ENCODE measurements at places on chromosomes 2 and 18.

DNA sequence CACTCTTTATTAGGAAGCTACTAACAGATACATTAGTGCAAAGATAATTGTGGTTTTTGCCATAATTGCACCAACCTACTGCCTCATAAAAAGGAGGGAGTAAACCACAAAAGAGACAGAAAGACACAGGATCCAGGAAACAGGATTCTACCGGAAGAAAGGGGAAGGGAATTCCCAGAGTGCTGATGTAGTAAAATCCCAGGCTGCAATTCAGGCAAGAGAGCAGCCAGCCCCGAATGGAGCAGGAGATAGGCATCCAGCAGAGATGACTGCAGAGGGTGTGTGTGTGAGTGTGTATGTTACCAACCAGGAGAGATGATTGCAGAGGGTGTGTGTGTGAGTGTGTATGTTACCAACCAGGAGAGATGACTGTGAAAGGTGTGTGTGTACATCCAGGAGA, 84.4 kb downstream of the KCNS3 start:
- DNase-seq: no peak

DNA sequence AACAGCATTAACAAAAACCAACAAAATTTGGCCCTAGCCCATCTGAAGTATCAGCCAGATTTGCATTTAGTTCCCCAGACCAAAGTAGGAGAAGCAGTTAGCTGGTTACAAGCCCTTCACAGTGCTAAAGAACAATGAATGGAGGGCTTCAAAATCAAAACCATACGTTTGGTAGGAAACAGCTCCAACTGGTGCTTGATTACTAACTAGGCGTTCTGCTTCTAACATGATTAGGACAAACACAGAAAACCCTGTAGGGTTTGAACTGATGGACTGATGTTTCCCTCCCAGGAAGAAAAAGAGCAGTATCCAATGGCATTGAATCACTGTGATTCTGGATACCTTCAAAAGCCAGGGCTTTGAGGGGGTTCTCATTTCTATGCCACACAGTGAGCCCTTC, 20.5 kb upstream of the STAT4 start:
- DNase-seq: no peak

GRCh38 chr18:31647127-31647753, 37.1 kb downstream of the B4GALT6 start:
- no peak for DNase-seq

GRCh38 chr2:136375017-136375901, 257.3 kb upstream of the CXCR4 start:
- DNase-seq: no peak

DNA sequence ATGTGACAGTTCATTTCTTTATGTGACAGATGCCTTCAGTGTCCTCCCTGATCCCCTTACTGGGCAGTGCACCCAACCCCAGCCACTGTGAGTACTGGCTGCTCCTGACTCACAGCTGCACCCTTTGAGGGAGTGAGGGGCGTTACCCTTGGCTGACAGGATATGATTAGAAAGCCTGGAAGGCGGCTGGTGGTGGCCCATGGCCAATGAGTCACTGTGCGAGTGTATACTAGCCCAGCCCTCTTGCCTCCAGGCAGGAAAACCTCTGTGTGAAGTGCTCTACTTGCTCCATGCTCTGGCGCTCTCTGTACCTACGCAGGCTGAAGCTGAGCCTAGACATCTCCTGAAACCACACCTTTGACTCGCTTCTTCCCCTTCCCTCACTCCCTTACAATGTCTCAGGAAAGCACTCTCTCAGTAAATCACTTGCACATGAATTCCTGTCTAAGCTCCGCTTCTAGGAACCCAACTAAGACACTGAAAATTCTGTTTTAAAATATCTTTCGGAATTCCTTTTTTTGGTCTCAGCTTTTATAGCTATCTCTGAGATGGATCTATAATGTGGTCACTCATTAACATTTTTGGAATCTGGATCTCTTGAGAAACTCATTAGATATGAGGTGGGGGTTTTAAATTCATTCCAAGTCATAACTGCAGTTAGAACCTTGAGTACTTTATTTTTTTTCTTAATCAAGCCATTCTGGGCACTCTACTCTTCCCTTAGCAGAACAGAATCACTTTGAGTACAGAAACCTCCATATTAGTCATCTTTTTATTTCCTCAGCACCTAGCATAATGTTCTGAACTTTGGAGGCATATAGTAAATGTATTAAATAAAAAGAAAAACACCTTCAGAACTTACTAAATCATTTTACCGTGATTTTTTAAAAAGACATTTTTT, 25.3 kb upstream of the STAM2 start:
- DNase-seq: no peak

DNA sequence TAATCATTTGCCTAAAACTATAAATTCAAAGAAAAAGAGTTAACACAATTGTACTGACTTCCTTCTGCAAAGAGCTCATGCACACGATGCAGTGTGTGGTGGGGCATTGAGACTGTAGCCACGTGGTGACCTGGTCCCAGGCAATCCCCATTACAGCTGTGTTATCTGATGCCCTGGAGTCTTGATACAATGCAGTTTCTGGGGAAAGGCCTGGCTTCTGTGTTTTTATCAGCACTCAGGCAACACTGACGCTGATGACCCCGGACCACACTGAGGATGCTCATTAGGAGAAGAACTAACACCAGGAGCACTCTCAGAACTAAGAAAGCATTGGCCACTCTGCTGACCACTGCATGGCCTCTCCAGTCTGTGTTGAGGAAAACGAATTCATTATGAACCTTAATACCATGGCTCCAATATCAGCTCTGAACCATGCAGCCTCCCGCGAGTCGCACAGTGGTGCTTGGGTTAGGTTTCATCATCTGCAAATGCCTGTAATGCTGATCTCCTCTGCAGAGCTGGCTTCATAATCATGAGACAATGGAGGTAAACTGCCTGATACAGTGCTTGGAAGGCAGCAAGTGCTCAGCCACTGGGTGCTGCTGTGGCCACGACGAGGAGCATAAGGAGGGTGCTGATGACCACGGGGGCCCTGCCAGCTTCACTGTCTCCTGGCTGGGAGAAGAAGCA, 218.5 kb downstream of the MYT1L start:
- DNase-seq: no peak

- DNase-seq: no peak
Observed at GRCh38 chr2:232432598-232433184, 23.3 kb upstream of the ALPI start.

GRCh38 chr2:219772103-219772635, 144.7 kb downstream of the SLC4A3 start:
- no peak for DNase-seq

DNA sequence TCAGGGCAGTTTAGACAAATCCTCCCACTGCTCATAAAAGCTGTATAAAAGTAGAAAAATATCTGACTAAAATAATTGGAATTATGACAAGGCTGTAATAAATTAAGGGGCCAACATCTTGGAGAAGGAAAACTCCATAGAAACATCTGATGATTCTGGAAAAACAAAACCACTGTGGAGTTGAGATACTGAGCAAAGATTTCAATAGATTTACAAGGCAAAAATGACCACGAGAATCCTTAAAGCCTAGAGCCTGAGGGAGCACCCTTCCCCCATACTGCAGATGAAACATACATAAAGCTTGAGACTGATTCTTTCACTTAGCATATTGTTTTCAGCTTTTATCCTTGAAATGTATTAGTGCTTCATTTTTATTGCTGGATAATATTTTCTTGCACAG, 286.4 kb upstream of the MMADHC start:
- no peak for DNase-seq

GRCh38 chr2:182245963-182246362, 180.9 kb downstream of the PDE1A start:
- no peak for DNase-seq

GRCh38 chr2:60882971-60883753, 1.8 kb downstream of the REL start:
- DNase-seq: no peak

GRCh38 chr2:220452561-220452960, 825.1 kb downstream of the SLC4A3 start:
- DNase-seq: no peak

GRCh38 chr2:42096869-42097591, 49.2 kb downstream of the PKDCC start:
- DNase-seq: no peak

- no peak for DNase-seq
Observed at GRCh38 chr18:3457261-3457724, 7.3 kb downstream of the TGIF1 start.

GRCh38 chr2:66579186-66580126, 144.5 kb downstream of the MEIS1 start:
- no peak for DNase-seq

DNA sequence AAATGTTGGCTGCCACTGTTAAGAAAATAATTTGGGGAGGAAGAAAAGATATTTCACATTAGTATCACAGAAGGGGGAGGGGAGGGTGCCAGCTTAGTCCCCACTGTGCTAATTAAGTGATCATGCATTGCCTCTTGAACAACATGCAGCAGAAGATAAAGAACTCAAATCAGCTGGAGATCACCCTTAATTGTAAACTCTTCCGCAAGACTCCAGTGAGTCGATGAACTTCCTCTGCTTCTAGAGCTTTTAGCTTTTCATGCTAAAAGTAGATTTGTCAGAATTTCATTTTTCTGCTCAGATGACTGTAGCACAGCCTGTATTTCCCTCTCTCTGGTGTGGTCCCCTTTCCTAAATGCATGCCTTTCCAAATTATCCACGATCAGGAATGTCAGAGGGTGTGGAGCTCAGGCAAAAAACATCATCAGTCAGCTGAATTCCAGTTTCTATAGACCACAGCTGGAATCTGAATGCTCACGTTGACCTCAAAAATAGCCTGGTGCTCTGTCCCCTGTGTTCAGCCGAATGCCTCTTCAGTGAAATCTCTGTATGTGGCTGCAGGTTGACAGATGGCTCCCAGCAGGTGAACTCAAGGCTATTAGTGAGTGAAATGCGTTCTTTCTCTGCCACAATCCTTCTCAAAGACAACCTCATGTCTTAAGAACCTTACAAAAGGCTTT, 156.8 kb upstream of the UNC80 start:
- DNase-seq: no peak

Data from activated CD4-positive, CD25-positive, alpha-beta regulatory T cell (primary cell).